NCI-H2081 treated with DMSO at 0.1 percent for 48 hours (cell line): ENCODE measurements at places on chromosomes 2 and 18.
A peak's percentile ranks its signal among the peaks of the same experiment; 100 is the strongest.

DNA sequence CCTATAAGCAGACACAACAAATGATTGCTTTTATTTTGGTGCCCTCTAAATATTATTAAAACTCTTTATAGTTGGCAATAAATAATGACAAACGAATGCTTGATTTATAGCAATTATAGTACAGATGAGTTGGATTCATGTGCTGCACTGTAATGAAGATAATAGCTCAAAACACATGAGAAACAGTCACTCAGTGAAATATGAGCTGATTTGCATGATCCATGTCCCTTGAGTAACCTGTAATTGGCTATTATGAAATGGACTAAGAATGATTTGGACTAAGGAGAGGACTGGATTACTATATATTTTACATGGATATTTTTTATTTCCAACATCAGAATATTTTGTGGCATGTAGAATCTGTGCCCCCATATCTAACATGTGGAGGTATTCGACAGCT is 365.6 kb upstream of the UBE2E3 start:
- no peak for DNase-seq

GRCh38 chr2:232872826-232873225 is 2.8 kb downstream of the SNORC start:
- DNase-seq, result no peak

- DNase-seq, result no peak
Observed at GRCh38 chr2:238974501-238975166, 126.7 kb downstream of the TWIST2 start.

DNA sequence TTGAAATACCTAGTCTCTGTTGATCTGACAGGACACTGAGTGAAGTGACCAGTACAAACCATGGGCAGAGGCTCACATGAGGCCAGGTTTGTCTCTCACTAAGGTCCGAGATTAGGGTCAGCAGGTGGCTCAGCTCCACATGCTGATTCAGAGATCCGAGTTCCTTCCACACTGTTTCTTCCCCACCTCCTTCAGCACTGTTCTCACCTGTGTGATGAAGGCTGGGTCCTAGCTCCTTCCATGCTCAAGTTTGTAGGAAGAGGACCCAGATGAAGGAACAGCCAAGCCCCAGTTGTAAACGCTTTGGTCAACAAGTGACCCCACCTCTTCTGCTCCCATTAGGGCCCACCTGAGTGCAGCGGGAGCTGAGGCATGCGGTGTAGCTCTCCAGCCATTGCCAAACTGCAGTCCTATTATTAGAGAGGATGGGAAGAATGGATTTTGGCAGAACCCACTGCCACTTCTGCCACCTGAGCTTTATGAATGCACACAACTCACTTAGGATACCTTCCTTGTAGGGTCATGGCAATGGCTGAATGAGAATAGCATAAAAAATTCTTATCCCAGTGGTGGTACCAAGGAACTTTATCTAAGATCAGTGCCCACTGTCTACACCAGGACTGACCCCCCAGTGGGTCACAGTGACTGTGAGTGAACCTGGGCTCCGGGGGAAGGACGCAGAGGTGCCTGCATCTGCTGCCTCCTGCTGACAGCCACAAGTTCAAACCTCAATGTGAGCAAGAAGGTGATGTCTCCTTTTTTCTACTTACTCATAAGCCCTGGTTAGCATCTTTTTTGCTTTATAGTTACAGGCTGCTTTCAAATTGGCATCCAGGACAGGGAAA is 324.8 kb upstream of the HS6ST1 start:
- DNase-seq, result no peak

- DNase-seq, result no peak
Observed at GRCh38 chr2:121256720-121257479, 28.1 kb downstream of the TFCP2L1 start.

- DNase-seq, result no peak
Observed at GRCh38 chr18:73119574-73119973, 251.8 kb upstream of the NETO1 start.

- DNase-seq, result no peak
Observed at GRCh38 chr2:186687807-186688211, 6.1 kb upstream of the FAM171B start.

DNA sequence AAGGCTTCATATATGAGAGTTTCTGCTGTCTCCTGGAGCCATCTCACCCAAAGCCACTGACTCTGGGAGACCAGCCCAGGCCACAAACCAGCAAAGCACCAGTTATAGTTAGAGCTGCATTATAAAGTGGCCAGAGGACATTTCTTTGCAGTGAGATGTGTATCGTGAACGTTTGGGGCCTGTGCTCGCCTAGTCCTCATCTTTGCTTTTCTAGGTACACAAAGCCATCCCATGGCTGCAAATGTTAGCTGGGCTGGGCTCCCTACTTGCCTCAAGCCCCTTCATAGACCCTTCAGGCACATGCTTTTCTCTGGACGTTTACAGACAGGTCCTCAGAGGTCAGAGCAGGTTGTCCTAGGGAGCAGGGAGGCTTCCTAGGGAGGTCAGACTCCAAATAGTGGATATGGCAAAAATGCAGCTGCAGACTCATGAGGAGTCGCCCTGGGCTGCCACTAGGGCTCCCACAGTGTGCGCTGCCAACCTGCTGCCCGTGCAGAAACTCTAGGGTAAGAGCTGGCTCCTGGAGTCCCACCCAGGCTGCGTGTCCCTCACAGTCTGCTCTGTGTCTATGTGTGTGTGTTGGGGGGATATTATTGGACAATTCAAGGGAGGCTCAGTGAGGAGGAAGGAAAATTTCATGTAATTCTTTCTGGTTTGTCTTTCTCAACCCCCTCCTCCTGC is 141.0 kb downstream of the RPIA start:
- DNase-seq, result no peak

DNA sequence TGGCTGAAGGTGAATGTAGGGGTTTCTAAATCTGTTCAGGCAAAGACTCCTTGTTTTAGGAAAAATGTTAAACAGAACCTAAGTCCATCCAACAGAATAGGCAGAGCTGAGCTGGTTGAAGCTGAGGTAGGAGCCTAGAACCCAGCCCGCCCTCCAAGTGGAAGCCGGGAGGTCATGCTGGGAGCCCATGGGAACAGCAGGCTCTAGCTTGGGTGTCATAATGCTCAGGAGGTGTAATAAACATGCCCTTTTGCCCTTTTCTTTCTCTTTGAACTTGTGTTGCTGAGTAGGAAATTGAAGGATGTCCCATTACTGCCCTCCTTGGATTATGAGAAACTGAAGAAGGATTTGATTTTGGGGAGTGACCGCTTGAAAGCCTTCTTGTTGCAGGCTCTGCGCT is 60.3 kb downstream of the ARMC9 start:
- no peak for DNase-seq

DNA sequence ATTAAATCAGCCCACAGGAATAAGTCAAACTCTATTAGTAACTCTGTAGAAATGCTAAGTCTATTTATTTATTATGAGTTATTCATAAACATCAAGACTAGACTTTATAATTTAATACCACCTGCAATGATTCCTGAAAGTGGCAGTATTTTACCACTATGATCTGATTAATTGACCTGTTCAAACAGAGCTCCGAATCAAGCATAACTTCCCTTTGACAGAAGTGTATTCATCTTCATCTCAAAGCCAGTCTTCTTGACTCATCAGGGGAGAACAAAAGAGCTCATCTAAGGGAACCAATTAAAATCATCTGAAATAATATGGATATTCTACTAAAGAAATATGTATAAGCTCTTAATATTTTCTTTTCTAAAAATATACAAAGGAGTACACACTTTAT is 122.3 kb downstream of the MBD2 start:
- no peak for DNase-seq

DNA sequence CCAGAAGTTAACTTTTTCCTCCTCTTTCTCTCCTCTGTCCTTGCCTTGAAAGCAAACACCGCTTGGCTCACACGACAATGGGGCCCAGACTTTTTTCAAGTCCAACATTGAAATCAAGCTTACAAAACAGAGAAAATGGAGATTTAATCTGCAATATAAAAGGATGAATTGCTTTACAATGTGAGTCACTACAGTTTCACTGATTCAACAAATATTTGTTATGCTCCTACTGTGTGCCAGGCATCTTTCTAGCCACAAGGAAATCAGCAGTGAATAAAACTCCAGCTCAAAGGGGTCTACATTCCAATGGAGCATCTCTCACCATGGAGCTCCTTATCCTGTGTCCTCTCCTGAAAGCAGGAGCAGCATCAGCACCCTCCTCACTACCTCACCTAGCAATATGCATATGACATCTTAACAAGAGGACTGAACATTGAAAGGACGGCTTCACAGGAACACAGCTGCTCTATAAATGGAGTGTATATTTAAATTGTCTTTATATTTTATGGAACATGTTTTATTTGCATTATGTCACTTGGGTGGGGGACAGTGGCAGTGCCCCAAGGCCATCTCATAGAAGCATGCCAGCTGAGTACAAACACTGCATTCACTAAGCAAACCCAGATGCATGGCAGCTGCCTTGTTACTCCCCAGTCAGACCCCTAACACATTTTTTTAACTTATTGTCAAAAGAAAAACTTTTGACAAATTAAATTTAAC is 39.5 kb downstream of the PKDCC start:
- DNase-seq, result peak; percentile 12

- DNase-seq, result no peak
Observed at GRCh38 chr2:46167924-46168323, 129.3 kb upstream of the EPAS1 start.

GRCh38 chr18:55384551-55385275 is 203.3 kb downstream of the TCF4 start:
- DNase-seq, result no peak

- no peak for DNase-seq
Observed at GRCh38 chr2:231541645-231542044, 11.4 kb upstream of the NMUR1 start.

- DNase-seq, result no peak
Observed at GRCh38 chr2:216219861-216220260, 110.7 kb downstream of the XRCC5 start.

GRCh38 chr2:171788316-171788993 is 101.2 kb downstream of the DYNC1I2 start:
- no peak for DNase-seq

DNA sequence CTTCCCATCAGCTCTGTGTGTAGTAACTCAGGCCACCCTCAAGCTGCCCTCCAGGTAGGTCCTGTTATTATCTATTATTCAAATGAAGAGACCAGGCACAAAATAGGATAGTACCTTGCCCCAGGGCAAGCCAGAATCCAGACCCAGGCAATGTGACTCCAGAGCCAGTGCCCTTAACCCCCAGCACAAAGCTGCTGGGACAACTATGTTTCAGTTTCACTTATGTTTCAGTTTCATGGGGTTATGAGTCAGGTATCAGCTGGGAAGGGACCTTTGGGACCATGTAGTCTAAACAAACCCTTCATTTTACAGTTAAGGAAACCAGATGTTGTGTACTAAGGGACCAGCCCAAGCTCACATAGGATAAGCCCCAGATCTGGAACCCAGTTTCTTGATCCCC is 10.0 kb downstream of the HK2 start:
- no peak for DNase-seq

DNA sequence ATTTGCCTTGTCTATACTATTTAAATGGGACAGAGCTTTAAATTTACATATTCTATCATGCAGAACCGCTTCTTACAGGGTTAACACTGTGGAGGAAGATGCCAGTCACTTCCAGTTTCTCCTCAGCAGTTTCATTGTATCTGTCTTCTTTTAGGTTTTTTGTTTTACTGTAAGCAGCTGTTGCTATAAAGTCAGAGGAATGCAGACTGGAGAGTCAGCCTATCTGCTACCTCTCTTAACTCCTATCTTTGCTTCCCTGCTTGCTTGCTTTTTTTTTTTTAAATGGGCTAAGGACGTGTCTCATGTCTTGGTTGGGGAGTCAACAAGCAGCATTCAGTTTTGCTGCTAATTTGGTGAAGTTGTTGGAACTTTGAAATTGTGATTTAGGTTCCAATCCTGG is 8.9 kb downstream of the EPC2 start:
- DNase-seq, result no peak

DNA sequence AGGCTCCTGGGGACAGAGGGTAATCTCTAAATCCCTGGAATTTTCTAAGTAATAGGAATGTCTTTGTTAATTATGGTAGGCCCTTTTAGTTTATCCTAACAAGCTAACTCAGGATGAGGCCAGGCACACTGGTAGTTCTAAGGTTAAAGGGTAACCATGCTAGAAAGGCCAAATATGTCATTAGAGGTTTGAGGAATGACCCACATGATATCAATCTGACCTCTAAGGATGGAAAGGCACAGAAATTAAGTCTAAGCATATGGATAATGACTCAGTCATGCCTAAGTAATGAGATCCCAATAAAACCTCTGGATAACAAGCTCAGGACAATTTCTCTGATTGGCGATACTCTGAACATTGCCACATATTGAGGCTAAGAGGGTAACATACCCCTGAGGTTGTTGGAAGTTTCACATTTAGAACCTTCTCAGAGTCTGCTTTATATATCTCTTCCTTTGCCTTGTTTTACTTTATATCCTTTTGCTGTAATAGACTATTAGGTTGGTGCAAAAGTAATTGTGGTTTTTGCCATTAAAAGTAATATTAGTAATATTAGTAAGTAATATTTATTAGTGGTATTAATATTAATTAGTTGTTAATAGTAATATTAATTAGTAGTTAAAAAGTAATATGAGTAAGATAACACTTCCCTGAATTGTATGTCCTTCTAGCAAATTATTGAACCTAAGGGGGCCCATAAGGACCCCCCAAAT is 806.3 kb upstream of the GCFC2 start:
- DNase-seq, result no peak
